ENCODE measurements at places on chromosomes 3 and 15. TPM values are rescaled to one million over a fixed set of nuclear protein-coding genes. Genes with fewer than 3 reads are reported as not detected.

DNA sequence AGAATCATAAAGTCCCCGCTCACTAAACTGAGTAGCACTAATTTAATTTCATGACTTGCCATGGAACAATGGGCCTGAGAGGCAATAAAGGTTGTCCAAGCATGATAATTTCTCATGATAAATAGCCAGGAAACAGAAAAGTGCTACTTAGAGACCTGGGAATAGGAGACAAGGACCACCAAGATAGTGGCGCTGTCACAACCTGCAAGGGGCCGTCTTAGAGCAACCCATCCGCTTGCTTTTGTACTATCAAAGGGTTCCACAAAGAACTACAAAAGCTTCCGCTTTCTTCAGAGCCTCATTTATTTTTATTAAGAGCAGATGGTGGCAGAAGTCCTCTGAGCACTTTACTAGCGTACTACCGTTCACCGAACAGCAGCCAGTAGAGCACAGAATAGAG, 421.7 kb upstream of the GRM7 start:
- DNase-seq, result no peak

GRCh38 chr15:29776859-29777258, 45.4 kb downstream of the TJP1 start:
- no peak for DNase-seq

DNA sequence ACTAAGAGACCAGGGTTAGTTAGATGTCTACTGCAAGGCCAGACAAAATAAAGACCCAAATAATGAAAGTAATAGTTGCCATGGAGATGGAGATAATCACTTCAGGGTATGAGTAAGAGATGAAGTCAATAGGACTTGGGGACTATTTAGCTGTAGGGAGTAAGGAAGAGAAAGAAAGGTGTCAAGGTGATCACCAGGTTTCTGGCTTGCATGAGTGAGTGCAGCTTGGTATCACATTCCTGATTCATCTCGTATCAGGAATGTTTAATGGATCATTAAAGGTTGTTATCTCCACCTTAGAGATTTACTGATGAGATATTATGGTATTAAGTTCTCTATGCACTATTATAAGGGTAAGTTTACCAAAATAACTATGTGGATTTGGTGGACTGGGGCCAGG, 357.4 kb upstream of the ATP11B start:
- DNase-seq, result no peak

- DNase-seq, result no peak
Observed at GRCh38 chr3:197174927-197175326, 123.5 kb downstream of the DLG1 start.

- no peak for DNase-seq
Observed at GRCh38 chr3:35894735-35895134, 255.4 kb downstream of the ARPP21 start.

EPHB3 gene
- total RNA-seq, result 0.54 TPM

GABRB3 gene
- total RNA-seq, result 0.54 TPM

Data from hematopoietic multipotent progenitor cell (in vitro differentiated cells).